ENCODE measurements at places on chromosomes 11 and 22. TPM values are rescaled to one million over a fixed set of nuclear protein-coding genes. Genes with fewer than 3 reads are reported as not detected.

DNA sequence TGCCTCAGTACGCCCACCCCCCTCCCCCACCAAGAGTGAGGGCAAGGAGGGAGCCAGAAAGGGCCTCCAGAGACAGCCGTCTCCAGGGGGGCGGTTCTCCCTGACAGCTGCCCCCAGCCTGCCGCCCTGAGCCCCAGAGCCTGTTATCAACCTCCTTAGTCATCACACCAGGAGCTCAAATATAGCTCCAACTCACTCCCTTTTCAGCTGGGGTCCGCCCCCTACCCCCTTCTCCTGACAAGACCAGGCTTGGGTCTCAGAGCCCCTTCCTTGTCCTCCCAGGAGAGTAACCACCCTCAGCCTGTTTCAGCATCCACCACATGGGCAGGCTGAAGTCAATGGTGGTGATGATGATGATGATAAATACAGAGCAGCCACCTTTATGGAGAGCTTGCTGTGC is 2.5 kb upstream of the INPP5J start:
- DNase-seq = no peak

GRCh38 chr11:110185121-110185591 is 92.0 kb downstream of the ZC3H12C start:
- no peak for DNase-seq

- DNase-seq = no peak
Measured at GRCh38 chr11:85735876-85736460, 50.0 kb upstream of the CCDC89 start.

DNA sequence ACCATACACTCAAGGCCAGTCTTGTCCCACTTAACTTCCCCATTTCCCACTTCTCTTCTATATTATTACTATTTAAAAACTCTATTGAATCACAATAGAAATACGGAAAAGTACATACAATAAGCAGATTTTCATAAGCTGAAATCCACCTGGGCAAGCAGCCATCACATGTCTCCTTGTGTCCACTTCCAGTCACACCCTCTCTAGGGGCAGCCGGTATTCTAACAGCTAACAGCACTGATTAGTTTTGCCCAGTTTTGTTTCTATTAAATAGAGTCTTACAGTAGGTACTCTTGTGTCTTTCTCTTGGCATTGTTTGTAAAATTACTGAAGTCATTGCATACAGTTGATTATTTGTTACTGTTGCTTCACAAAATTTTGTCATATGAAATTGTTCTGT is 37.8 kb downstream of the PPP6R3 start:
- DNase-seq = no peak

- no peak for DNase-seq
Measured at GRCh38 chr11:112805658-112806057, 155.6 kb upstream of the NCAM1 start.

- no peak for DNase-seq
Measured at GRCh38 chr11:67269401-67270255, 3.4 kb downstream of the GRK2 start.

DNA sequence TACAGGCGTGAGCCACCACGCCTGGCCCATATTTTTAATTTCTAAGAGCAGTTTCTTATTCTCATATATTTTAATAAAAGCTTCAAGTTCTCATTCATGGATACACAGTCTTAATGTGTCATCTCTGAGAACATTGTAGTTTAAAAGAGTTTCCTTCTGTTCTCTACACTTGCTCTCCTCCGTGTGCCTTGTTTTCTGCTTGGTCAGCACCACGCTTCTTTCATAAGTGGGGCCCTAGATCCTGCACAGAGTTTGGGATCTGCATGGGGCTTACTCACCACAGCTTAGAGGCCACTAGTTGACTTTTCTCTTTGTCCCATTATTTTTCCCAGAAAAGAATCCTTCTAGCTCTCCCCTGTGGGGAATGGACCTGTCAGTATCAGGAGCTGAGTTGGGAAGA is 58.8 kb downstream of the PPP6R2 start:
- DNase-seq = no peak

DNA sequence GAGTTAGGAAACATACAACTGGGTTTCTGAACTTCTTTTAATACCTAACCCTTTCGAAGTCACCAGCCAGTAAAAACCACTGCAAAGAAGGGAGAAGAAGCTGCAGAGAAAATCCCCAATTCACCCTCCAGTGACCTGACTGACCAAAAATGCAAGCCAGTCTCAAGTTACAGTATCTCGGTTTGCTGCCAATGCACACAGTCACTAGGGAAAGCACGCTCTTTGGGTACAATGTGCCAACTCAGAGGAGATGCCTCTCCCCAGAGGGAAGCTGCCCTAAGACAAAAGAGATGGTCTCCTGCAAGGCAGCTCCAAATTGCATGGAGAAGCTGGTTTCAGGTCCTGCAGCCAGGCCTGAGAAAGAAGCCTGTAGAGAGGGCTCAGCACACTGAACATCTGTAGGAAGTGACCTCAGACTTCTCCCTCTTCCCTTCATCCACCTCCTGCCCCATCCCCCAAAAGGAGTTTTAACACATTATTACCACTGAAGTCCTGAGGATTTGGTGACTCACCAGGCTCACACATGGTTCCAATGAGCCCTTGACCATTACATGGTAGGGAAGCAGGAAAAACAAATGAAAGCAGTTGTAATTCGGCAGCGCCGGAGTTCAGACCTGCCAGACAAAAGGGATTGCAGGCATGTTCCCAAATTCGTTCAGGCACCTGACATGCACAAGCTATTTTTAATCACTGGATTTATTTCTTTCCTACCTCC is 90.1 kb downstream of the ETS1 start:
- DNase-seq = peak; percentile 86

GRCh38 chr11:115873813-115874212 is 369.6 kb upstream of the CADM1 start:
- no peak for DNase-seq

P2RX6 gene
- 0.92 TPM for polyA plus RNA-seq

TTC28 gene
- polyA plus RNA-seq = 2.6 TPM
